ENCODE measurements at places on chromosomes 7 and 10. TPM values are rescaled to one million over a fixed set of nuclear protein-coding genes. Genes with fewer than 3 reads are reported as not detected.

DNA sequence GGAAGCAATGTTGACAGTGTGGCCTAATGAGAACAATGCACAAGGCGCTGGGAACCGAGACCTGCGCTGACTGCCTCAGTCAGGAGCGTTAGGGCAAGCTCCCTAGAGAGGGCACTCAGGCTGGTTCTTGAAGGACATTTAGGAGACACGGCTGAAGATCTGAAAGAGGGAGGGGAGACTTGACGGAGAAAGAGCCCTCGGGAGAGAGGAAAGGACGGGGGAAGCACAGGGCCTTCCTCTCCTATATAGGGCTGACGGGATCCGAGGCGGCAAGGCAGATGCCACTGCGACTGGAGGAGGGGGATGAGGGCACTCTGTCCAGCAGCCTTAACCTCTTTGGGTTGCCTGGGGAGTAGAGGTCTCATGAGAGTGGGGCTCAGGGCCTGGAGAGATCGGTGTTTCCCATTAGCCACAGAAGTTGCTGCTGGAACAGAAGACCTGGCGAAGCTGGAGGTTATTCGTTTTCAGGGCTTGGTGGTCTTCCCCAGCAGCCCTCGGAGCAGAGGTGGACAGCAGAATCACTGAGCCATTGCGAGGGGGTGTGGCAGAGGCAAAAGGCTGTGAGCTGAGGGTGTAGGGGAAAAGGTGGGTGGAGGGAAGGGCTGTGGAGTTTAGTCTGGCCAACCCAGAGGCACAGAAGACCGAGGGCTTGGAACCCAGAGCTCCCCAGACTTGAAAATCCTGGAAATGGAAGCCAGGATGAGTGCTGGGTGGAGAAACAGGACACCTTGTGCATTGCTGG is 36.0 kb downstream of the CLEC2L start:
- DNase-seq: no peak

DNA sequence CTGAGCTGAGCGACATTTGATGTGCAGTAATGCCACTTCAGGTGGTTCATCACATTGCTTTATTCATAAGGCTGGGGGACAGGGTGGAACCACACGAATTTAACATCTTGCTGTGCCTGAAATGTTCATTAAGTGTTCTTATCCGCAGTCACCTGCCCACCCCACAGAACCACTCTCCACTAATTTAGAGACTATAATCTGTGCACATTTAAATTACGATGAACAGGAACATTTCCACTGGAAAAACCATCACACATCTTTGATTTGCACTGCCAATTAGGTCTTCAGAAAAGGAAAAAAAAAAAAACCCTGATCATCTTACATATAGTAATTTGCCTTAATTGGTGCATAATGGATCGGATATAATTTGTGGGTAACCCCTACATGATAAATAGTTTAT is 2.3 kb downstream of the CDCA7L start:
- no peak for DNase-seq

DNA sequence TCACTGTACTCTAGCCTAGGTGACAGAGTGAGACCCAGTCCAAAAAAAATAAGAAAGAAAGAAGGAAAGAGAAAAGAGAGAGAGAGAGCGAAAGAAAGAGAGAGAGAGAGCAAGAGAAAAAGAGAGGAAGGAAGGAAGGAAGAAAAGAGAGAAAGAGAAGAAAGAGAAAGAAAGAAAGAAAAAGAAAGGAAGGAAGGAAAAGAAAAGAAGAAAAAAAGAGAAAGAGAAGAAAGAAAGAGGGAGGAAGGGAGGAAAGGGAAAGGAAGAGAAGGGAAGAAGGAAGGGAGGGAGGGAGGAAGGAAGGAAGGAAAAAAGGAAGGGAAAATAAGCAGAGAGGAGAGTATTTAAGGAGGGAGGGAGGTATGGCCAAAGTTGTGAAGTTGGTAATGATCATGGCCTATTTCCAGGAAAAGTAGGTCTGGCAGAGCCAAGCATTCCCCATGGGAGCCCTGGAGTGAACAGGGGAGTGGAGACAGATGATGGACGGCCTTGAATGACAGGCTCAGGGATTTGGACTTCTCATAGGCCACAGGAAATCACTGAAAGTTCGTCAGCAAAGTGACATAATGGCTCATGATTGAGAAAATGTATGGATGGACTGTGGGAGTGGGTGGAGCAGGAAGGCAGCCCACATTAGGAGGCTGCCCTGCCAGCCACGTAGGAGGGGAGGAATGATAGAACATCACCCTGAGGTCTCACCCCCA is 44.8 kb upstream of the CUX1 start:
- no peak for DNase-seq

GRCh38 chr10:69578508-69578991 is 5.3 kb upstream of the NEUROG3 start:
- DNase-seq: no peak

DNA sequence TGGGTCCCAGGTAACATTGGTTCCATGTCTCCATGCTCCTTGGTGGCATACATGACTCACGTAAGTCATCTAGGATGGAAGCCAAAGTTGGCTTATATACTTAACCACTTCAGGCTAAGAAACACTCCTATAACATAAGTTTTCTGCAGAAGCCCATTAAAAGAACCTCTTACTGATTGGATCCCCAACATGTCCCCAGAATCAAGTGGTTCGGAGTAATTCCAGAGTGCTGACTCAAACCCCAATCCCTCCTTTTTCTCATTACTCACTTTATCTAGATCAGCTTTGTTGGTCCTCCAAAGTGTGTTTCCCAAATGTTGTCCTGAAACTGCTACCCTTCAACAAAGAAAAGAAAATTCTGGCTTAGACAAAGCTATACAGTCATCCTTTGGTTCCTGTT is 10.1 kb upstream of the ATOH7 start:
- no peak for DNase-seq

DNA sequence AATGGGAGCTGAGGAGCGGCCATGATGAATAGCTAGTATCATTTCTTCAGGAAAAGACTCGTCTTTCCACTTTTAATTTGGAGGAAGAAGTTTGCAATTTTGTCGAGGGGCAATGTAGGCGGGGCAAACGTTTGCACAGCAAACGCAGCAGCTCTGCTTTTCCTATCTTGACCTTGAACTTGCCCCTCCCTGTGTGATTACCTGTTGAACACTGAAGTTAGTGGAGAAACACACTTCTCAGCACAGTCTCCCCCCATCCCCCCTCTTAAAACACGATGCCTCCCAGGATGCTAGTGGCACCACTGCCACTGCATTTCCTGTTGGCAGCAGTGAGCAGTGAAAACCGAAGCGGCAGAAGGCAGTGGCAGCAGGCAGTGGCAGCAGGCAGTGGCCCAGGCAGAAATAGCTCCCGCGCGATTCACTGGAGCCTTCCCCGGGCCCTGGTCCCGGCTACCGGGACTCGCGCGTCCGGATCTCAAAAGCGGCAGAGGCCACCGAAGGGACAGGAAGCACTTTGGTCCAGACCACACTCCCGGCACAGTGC is at the start of gene EPDR1:
EPDR1 (plus strand) TSS at position 336 of the 544 bp plus-strand sequence. CDS start 300 bp downstream, outside the sequence.
- no peak for DNase-seq

DNA sequence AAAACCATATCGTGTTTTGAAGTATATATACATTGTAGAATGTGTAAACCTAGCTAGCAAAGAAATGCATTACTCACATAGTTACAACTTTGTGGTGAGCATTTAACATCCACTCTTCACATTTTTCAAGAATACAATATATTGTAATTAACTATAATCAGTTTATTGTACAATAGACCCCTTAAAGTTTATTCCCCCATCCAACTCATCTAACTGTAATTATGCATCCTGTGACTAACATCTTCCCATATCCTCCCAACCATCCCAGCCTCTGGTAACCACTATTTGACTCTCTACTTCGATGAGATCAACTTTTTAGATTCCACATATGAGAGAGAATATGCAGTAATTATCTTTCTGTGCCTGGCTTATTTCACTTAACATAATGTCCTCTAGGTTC is 526.4 kb downstream of the KIF20B start:
- DNase-seq: no peak

GRCh38 chr10:80487791-80488538 is 33.9 kb downstream of the TSPAN14 start:
- no peak for DNase-seq

- no peak for DNase-seq
Measured at GRCh38 chr10:109886037-109886780, 37.1 kb downstream of the XPNPEP1 start.

DNA sequence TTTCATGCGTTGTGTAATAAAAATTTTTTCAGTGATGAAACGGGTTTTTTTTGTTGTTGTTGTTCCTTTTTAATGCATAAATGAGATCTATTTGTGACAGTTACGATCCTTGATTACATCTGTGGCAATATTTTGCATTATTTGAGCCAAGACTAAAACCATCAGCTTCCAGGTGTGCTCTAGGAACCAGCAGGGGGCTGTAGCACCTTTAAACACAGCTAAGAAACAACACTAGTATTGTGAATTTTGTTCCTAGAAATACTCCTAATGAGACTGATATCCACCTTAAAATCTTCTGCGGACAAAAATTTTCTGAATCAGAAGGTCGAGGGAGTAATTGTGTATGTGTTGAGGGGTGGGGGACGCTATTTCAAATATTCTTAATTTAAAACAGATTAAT is 52.6 kb downstream of the FGFBP3 start:
- DNase-seq: no peak

GRCh38 chr7:88046839-88047573 is 113.0 kb downstream of the ADAM22 start:
- no peak for DNase-seq

DNA sequence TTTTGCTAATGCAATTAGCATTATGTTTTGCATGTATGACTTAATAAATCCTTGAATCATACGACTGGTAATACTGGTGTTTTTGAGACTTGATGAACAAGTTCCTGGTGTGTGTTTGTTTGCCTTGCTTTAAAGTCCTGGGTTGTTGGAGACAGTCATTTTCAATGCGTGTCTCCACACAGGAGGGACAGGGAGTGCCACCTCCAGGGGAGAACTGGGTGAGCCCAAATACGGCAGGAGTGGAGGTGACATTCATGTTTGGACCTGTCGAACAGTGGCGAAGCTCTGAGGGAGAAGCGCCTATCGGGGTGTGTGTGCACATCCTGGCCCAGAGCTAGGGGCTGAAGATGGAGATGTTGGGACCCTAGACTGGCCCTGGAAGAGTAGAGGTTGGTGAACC is 43.8 kb downstream of the DAGLB start:
- DNase-seq: no peak

DNA sequence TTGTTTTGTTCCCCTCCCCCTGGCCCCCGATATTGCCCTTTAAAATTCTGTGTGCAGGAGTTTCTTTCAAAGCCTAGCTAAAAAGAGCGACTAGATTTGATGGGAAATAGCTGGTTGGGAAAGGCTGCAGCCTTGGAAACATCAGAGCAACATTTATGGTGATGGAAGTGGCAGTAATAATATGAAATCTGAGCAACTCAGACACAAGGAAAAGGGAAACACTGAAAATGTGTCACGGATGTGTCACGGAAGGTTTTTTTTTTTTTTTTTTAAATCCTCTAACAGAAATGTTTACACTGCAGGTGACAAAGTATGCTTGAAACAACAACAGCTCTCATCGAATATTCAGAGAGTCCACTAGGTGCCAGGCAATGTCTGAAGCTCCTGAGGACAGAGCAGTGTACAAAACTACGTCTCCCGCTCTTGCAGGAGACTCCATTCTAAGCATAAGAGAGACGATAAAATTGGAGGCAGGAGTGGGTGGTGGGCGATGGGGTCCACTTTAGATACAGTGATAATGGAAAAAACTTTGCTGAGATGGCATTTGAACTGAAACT is 143.0 kb downstream of the RSU1 start:
- DNase-seq: no peak

DNA sequence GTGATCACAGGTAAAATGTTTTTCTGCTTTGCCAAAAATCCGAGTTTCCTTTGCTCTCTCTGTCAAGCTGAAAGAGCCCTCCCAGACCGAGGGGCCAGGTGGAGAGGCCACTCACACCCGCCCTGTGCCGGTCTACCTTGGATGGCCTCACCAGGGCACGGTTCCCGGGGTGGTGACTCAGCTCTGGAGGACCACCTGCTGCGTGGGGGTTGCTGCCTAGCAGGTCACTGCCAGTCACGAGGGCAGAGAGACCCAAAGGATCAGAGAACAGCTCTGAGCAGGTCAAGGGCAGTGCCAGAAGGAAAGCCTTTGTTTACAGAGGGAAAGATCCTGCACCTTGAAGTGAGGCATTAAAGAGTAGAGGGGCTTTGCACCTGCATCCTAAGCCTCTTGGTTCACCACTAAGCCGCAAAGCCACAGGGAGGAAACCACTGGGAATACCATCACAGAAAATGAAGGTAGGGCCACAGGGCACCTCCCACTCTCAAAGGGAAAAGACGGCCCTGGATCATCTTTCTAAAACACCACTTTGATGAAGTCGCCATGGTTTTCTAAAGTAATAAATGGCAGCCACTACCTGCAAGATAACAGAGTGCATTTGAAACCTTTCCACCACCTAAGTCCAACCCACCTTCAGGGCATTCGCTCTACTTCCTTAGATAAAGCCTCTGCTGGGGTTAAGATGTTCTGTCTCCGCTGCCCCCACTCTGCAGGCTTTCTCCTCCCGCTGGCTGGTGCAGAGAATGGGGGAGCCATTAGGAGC is 160.3 kb upstream of the KLF14 start:
- peak; percentile 70 for DNase-seq

DNA sequence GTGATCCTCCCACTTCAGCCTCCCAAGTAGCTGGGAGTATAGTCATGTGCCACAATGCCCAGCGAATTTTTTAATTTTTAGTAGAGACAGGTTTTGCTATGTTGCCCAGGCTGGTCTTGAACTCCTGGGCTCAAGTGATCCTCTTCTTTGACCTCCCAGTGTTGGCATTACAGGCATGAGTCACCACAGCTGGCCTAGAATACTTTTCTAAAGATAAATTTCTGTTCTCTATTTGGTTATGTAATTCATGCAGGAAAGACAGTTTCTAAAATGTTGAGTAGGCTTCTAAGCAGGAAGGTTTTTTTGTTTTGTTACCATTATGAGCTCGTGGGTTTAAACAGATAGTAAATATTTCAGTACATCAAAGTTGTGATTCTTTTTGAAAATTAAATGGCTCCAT is 5.0 kb downstream of the RBAK start:
- no peak for DNase-seq

- no peak for DNase-seq
Measured at GRCh38 chr7:125573126-125573525, 643.5 kb upstream of the POT1 start.

GRCh38 chr10:49752584-49752983 is 9.5 kb downstream of the OGDHL start:
- DNase-seq: no peak

- DNase-seq: no peak
Measured at GRCh38 chr7:99003419-99003818, 125.1 kb downstream of the TRRAP start.

GRCh38 chr7:28840592-28840995 is 117.5 kb downstream of the TRIL start:
- DNase-seq: no peak

Gene GTF2IRD1
- total RNA-seq: 15.7 TPM

Gene SPDYE2
- not detected for total RNA-seq

Gene GNGT1
- total RNA-seq: not detected

Gene ZFYVE27
- total RNA-seq: 9.9 TPM

Gene TUBAL3
- total RNA-seq: 0.15 TPM

Gene OR2A5
- not detected for total RNA-seq

Gene AGR3
- total RNA-seq: not detected

Gene CXCL12
- 275 TPM for total RNA-seq

Gene GSTO2
- 1.00 TPM for total RNA-seq

Gene ZNF239
- total RNA-seq: 1.1 TPM

Gene FKBP6
- total RNA-seq: not detected

Gene RBM17
- total RNA-seq: 70.0 TPM
